ENCODE measurements at places on chromosomes 1 and 21.

DNA sequence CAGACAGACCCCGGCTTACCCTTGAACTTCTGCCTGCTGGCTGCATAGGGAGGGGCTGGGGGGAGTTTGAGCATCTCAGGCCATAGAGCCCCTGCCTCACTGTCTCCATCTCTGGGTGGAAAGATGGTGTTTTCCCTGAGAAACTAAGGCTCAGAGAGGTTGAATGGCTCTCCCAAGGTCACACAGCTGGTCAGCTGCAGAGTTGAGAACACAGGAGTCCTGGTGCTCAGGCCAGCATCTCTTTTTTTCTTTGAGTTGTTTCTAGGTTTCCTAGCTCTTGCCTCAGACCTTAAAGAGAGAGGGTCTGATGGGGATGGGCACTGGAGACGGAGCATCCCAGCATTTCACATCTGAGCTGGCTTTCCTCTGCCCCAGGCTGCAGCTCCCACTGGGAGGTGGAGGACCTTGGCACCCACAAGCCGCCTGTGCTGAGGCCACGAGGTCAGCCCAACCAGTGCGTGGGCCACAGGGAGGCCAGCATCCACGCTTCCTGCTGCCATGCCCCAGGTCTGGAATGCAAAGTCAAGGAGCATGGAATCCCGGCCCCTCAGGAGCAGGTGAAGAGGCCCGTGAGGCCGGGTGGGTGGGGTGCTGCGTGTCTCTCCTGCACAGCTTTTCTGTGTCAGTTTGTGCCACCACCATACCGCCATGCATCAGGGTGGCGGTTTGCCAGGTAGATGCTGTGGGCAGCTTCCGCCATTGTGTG, 21.8 kb downstream of the PCSK9 start:
- no peak for DNase-seq

- DNase-seq, result no peak
Observed at GRCh38 chr1:5616366-5617178, 375.7 kb downstream of the NPHP4 start.

GRCh38 chr1:159465191-159465603, 25.7 kb downstream of the OR10J1 start:
- DNase-seq, result no peak

DNA sequence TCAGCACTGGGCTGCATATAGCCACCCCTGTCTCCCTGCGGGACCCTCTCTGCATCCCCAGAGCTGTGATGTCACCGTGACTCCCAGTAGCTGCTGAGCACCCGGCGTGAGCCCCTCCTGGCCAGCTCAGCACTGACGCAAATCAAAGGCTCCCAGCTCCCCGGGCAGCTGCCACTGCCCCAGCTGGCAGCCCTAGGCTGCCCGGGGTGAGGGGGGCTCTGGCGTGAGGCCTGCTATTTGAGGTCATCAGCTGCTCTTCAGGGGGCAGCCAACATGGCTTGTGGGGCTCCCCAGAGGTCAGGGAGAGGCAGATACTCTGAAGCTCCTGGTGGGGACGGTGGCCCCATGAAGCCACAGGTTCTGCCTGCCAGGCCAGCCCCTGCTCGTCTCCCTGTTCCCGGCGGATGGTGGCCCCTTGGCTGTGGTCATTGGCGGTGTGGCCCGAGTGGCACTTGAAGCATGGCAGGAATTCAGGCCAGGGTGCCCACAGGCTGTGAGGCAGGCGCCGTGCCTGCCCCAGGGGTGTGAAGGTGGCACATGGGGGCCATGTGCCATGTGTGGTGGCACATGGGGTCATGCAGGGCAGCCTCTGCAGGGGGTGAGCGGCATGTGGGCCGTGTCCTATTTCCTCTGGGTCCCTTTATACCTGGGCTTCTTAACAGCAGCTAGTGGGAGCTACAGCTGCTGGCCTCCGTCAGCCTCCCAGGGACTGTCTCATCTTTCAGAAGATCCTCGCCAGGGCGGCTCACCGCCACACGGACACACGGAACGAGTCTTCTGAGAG, 85.4 kb downstream of the SIK1 start:
- DNase-seq, result no peak

- no peak for DNase-seq
Observed at GRCh38 chr1:99003581-99004253, 944 bp downstream of the PLPPR5 start.

DNA sequence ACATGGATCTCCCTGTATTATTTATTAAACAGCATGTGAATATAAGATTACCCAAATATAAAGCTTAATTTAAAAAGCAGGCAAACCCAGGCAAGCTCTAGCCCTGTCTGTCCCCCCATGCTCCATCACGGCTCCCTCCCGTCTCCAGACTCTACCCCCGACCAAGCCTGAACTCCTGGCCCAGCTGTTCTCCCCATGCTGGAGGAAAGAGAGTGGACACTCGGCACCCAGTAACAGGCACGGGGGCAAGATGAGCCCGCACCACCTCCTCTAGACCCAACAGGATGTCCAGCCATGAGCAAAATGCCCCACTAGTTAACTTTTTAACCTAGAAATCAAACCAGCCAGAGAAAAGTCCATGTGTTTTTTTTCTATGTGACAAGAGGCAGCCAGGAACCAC, 19.3 kb downstream of the SLC19A1 start:
- DNase-seq, result no peak

DNA sequence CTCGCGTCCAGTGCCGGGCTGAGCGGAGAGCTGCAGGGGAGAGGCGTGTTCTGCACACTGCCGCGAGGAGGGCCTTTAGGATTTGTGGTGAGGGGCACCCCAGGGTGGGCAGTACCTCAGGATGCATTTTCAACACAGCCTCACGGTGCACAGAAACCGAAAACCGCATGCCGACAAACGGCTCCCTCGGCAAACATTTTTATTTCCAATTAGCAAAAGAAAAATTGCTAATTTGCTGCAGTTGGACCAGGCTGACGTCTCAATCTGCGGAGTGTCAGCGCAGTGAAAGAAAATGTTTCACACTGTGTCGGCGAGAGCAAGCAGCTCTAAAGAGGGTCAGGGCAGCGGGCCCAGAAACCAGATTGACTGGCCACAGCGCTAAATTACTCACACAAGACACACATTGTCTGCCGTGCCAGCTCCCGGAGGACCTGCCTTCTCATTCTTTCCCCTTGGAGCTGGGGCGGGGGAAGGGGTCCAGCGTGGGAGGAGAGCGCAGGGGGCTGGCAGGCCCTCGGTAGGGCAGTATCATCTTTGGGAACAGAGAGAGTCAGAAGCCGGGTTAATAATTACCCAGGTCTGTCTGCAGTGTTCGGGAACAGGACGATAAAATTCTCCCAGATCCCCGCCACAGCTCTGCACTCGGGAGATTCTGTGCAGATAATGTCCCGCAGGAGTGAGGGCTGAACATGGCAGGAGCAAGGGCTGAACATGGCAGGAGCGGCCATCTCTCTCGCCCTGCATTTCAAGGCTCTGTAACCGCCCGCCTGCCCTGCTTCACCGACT, 150.2 kb downstream of the PRDM16 start:
- DNase-seq, result no peak

DNA sequence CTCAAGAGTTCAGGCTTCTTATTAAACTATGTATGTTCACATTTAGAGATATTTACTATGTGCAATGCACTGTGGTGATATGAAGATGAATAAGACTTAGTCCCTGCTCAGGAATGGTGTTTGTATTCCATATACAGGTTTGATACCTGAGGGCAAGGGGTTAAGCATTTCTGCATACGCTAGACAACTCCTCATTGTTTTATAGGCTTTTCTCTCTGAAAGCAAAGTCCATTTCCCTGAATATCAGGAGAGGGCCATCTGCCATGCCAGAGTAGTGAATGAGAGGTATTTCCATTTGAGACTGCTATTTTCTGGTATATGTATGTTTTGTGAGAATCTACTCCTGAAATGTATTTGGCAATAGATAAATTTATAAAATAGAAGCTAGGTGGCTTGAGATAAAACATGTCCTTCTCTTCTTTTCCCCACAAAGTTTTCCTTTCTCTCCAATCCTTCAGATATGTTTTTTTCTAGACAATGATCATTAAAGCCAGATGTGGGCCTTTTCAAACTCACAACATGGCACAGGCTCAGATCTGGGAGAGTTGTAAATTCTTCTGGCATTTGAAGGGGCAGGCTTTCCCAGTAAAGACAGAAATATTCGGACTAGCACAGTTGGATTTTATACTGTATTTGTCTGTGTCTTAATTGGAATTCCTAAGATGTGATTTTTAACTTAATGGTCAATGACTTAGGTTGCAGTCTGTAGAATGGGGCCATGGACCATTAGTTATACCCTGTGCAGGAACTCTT, 73.3 kb upstream of the WDR26 start:
- no peak for DNase-seq

GRCh38 chr1:232621050-232621449, 8.9 kb downstream of the SIPA1L2 start:
- no peak for DNase-seq

DNA sequence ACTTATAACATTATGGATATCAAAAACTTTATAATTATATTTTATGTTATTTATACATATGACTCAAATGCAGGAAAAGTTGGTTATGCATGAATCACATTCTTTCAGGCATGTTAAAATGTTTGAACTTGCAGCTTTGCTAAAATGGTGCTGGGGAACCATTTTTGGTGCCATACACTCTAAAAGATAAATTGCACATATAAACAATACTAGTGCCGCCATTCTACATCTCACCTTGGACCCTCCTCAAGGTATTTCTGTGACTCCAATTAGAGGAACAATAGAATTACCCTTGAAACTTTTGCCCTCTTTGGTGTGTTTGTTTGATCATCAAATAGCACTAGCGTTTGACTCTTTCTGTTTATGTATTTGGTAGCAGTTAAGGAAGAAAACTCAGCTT, 997 bp downstream of the PRKACB start:
- DNase-seq, result no peak

DNA sequence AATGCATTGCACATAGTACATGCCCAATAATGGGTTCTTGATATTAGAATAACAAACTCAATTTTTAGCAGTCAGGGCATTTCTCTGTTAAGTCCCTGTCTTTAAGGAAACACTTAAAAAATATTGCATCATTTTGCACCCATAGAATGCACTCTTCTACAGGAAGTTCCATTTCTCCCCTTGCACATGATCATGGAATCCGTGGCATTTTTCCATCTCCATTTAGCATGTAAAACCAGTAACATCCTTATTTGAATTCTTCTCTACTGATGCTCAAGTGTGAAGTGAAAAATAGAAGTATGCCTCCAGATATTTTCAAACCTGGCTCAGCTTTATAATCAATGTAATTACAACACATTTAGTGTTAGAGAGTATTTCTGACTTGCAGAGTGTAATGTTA, 192.8 kb downstream of the RWDD3 start:
- no peak for DNase-seq

DNA sequence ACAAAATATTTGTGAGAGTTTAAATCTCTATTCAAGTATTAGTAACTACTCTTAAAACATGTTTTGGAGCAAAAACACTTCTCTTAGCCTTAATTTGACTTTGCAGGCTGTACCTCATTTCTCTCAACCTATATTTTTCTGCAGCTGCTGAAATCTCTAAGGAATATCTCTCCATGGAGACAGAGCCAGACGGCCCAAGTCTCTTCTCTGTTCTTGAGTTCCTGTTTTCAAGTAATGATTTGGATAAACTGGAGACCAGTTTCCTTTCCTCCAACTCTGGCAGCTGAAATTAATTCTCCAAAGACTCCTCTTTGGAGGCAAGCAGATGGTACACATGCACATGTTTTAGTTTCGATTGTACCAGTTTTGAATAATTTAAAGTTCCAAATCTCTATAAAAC, 659.7 kb upstream of the NEGR1 start:
- DNase-seq, result no peak

GRCh38 chr1:222610728-222611127, 7.2 kb upstream of the MIA3 start:
- DNase-seq, result no peak
